ENCODE measurements at places on chromosomes 6 and 20. TPM values are rescaled to one million over a fixed set of nuclear protein-coding genes. Genes with fewer than 3 reads are reported as not detected.
A peak's percentile ranks its signal among the peaks of the same experiment; 100 is the strongest.

DNA sequence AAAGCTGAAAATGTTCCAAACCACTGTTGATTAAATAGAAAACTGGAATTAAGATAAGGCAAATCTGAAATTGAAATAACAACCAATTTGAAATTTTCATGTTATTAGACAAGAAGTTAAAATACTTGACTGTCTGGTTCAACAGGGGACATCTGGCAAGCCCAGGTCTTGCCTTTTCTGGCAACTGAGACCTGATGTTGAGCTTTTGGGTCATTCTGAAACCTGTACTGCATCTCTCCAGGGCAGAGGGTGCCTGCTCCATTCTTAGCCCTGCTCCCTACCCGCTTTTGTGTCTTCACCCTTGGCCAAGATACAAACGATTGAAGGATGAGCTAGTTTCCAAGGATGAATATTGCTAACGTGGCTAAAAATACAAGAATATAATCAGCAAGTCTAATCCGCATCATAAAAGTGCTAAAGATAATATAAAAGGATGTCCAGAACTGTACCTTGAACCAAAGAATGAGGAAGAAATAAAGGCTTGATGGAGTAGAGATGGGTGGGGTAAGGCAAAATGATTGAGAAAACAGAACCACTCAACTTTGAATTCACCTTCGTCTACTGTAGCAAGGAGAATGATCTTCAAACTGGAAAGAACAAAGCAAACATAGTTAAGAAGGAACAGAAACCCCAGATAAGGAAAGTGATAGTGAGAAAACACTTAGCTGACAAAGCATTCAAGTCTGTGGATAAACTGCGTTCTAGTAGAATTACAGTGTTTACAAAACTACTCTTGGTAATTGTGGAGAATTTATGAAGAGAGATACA lies 109.8 kb upstream of the MAN1A1 start:
- H3K4me3 ChIP-seq = no peak overlapping the region
- no peak for DNase-seq

DNA sequence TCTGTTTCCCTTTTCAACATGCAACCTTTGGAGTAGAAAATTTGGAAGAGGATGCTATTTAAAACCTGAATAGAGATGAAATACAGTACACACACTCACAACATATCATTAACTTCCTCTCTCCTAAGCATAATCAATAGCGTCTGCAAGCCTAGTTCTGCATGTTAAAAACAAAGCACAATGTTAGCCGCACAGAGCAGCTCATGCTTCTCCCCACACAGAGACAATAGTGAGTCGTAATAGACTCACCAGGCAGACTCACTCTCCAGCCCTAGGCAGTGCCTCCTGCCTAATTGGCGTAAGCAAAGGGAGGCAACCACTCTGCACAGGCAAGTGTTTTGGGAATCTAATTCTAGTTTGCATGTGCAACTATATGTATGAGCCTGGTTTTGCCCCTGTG lies 45.8 kb upstream of the ARID1B start:
- no peaks in the 10 kb centered on the region for H3K36me3 ChIP-seq
- no peak overlapping the region for H3K4me3 ChIP-seq
- H3K27ac ChIP-seq = no peak overlapping the region

- DNase-seq = no peak
- no peak overlapping the region for H3K4me3 ChIP-seq
- H3K4me1 ChIP-seq = no peaks in the 10 kb centered on the region
- H3K27ac ChIP-seq = no peak overlapping the region
- no peaks in the 10 kb centered on the region for H3K36me3 ChIP-seq
Measured at GRCh38 chr6:147944122-147944521, 398.5 kb upstream of the SASH1 start.

DNA sequence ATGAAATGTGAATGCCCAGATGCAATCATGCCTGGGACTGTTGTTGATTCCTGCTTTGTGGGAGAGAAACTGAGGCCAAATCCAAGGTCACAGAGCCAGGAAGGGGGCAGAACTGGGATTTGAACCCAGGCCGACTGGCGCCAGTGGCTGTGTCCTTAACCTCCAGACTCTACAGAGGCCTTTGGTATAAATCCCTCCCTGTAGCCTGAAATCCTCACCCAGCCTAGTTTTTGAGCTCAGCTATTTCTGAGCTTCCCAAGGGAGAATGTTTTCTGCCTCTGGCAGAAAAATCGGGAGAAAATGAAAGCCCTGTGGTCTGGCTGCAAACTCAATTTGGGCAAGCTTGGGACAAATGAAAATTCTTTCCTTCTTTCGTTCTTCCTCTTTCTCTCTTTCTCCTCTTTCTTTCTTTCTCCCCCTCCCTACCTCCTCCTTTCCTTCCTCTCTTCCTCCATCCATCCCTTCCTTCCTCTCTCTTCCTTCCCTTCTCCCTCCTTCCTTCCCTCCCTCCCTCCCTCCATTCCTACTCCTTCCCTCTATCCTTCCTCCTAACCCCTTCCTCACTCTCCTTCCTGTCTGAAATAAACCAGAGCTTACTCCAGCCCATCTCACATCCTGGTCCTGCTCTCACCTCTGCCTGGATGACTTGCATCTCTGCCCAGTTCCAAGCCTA lies 34.9 kb downstream of the SNAI1 start:
- H3K36me3 ChIP-seq = no peaks in the 10 kb centered on the region
- no peaks in the 10 kb centered on the region for H3K27me3 ChIP-seq
- H3K4me1 ChIP-seq = peaks cover 10% of the 10 kb centered on the region
- H3K4me3 ChIP-seq = no peak overlapping the region
- no peak overlapping the region for H3K27ac ChIP-seq

Gene SNAP25
- 3.9 TPM for total RNA-seq

Gene CDS2
- 46.3 TPM for total RNA-seq

Gene HRH3
- 0.07 TPM for total RNA-seq

- DNase-seq = peak; percentile 52
- H3K27me3 ChIP-seq = no peaks in the 10 kb centered on the region
- no peak overlapping the region for H3K4me3 ChIP-seq
- no peaks in the 10 kb centered on the region for H3K4me1 ChIP-seq
- H3K27ac ChIP-seq = no peak overlapping the region
- H3K36me3 ChIP-seq = no peaks in the 10 kb centered on the region
Measured at GRCh38 chr20:8796088-8796660, 272.7 kb upstream of the PLCB4 start.

Gene SLC22A1
- total RNA-seq = 3.2 TPM

DNA sequence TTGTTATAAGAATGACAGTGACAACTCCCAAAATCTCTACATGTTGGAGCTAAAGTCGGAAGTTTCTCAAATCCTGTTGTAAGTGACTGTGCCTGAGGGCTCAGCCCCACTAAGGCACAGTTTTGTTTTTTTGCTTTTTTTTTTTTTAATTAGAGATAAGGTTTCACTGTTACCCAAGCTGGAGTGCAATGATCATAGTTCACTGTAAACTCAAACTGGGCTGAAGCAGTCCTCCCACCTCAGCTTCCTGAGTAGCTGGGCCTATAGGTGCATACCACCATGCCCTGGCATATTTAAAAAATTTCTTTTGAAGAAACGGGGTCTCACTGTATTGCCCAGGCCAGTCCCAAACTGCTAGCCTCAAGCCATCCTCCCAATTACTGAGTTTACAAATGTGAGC lies 96.9 kb downstream of the DTD1 start:
- H3K27ac ChIP-seq = no peak overlapping the region
- DNase-seq = no peak
- no peaks in the 10 kb centered on the region for H3K4me1 ChIP-seq
- no peaks in the 10 kb centered on the region for H3K36me3 ChIP-seq

Gene RAD21L1
- 0.34 TPM for total RNA-seq

Gene PRKN
- 1.5 TPM for total RNA-seq

All from astrocyte (in vitro differentiated cells and primary cell).